ENCODE measurements at places on chromosomes 1 and 21.

GRCh38 chr21:21057349-21058062 lies 59.3 kb downstream of the NCAM2 start:
- DNase-seq = no peak

- no peak for DNase-seq
These were observed 31.3 kb upstream of the SLC19A1 start for GRCh38 chr21:45573452-45574035.

GRCh38 chr1:68919075-68919474 lies 422.2 kb upstream of the DEPDC1 start:
- no peak for DNase-seq

DNA sequence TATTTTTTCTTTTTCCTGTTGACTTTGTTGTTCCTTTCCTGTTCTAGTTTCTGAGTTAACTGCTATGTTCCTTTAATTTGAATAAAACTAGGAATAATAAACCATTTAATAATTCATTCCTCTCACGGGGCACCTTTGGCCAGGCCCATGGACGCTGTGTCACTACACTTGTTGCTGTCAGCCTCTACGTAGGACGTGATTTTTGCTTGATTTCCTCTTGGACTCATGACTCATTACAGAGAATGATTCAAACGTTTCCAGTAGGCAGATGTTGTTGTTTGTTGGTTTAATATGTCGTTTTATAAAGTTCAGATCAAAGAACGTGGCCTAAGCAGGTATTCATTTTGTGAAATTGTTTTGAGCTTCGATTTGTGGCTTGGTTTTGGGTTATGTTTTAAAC lies 9.1 kb upstream of the SLC19A1 start:
- DNase-seq = no peak

DNA sequence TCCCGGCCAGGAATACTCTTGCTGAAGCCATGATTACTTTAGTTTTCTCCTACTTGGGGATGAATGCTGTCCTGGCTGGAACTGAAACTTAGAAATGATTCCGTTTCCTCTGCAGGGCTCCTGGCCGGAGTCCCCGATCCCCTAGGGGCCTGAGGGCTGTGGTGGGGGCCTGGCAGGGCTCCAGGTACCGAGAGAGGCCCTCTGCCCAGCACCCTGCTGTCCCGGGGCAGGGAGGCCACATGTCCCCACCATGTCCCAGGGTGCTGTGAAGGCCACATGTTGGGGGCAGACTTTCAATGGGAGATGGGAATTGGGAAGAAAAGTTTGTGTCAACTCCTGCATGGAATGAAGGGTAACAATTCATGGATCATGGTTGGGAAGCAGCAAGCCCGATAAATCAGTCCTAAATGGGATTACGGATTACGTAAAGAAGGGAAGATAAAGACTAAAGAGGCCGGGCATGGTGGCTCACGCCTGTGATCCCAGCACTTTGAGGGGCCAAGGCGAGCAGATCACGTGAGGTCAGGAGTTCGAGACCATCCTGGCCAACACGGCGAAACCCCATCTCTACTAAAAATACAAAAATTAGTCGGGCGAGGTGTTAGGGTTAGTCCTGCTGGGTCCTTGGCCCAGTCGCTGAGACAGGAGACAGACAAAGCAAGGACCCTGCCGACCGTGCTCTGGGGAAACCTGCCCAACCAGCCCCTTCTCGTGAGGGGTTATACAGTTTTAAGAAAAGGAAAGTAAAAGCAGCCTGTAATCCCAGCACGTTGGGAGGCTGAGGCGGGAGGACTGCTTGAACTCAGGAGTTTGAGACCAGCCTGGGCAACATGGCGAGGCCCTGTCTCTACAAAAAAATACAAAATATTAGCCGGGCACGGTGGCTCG lies 37.6 kb downstream of the MORN1 start:
- no peak for DNase-seq

GRCh38 chr1:8218351-8219092 lies 99.4 kb upstream of the SLC45A1 start:
- peak; percentile 83 for DNase-seq

GRCh38 chr1:26171084-26172072 lies at the start of gene ZNF593OS:
Gene ZNF593OS (minus strand): TSS chr1:26171832. CDS start chr1:26171661, 171 bp downstream.
- DNase-seq = no peak

- no peak for DNase-seq
These were observed 612.8 kb downstream of the LMO4 start for GRCh38 chr1:87941337-87941946.

- no peak for DNase-seq
These were observed 152.2 kb upstream of the C1orf105 start for GRCh38 chr1:172268237-172268636.

GRCh38 chr1:36436821-36437220 lies 13.4 kb downstream of the OSCP1 start:
- no peak for DNase-seq

GRCh38 chr1:113990530-113990929 lies 11.3 kb downstream of the OLFML3 start:
- DNase-seq = no peak

- no peak for DNase-seq
These were observed 44.7 kb upstream of the ZNF644 start for GRCh38 chr1:91066538-91066937.

DNA sequence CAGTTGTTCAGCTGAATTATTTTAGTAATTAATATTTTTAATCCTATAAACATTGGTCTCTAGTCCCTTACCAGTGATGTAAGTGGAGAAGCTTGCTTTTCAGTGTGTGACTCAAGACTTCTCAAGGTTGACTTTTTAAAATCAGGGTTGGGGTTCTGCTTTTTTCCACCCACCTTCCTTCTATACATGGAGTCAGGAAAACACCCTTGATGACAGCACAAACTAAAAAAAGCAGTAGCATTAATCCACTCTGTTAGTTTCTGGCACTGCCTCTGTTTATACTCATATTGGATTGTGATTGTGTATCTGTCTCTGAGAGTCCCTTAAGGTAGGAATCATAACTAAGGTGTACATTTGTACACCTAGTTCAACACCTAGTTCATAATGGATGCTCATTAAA lies 8.3 kb upstream of the PLEKHO1 start:
- no peak for DNase-seq

DNA sequence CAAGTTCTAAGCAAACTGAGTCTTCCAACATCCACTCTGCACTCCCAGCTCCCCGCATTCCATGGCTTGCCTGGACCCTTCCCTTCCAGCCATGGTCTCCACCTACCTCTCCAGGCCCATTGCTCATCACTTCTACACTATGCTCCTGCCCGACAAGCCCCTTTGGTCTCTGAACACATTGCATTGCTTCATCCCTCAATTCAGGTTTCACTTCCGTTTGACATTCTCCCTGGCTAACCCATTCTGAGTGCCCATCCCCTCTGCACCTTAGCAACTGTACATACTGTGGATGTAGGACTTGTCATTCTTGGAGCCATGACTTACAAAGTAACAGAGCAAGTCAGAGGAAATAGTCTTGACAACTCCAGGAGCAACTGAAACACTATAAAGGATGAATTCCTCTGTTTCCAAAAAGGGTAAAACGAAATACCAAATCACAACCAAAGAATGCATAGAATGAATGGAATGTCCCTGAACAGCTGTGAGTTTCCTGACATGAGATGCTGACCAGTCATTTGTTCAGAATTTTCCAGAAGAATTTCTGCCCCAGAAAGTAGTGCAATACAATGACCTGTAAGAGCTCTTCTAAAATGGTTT lies 66.7 kb downstream of the KCNJ6 start:
- no peak for DNase-seq

- no peak for DNase-seq
These were observed 30.5 kb upstream of the FGGY start for GRCh38 chr1:59266180-59266926.

DNA sequence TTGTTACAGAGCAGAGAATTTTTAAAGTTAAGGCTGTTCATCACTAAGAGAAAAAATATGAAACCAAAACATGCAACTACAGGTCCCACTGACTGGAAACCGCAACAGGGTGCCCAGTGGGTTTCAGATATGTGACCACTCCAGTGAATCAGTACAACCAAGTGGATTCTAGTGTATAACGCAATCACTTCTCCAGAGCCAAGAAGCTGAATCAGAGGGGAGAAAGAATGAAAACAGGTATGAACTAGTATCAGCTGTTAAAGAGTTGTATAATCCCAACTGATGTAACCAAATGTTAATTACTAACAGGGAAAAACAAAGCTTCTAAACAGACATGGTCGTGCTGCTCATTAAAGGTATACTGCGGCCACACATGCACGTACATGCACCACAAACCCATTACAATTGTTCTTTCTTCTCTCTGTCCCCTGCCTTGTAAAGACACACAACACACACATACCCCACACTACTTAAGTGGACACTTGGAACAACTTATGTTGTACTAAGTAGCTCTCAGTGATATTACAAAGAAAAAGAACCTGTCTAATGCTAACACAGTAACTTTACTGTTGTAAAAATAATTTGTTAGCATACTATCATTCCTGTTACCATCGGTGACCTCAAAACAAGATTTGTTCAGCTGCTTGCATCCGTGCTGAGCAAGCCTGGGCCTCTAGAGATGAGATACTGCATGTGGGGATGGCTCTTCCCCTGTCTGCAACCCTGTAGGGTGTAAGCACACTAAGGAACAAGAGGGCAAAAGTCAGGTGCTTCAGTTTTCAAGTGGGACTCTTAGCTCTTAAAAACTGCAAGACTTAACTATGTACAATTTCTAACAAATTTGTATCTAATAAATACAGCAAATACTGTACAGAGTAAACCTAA lies 74.2 kb downstream of the PTPN14 start:
- no peak for DNase-seq

DNA sequence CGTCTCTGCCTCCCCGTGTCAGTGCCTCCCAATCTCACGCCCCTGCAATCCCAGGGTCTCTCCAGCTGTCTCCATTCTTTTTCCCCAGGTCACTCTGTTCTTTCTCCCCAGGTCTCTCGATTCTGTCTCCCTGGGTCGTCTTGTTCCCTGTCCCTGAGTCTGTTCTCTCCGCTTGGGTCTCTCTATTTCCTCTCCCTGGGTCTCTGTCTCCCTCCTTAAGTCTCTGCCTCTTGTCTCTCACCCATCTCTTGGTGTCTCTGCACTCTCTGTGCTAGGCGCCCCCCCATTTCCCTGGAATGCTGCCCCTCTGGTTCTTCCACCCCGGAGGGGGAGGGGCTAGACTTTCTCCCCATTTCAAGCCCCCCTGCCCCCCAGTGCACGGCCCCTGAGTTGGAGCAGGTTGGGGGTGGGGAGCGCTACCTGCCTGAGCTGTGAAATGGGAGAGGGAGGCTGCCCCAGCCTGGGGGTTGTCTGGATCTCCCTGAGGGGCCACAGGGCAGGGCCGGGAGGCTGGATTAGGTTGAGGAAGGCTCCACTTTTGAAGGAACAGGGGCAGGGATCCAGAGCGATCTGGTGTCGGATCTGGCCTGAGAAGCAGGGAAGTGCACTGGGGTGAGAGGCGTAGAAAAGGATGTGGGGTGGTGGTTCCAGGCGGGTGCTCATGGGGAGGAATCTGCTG lies 1.4 kb downstream of the PTPRF start:
- DNase-seq = no peak

GRCh38 chr1:17635811-17636210 lies 96.3 kb downstream of the ARHGEF10L start:
- peak; percentile 73 for DNase-seq

- DNase-seq = no peak
These were observed 86.8 kb downstream of the C21orf91 start for GRCh38 chr21:17732306-17732705.

DNA sequence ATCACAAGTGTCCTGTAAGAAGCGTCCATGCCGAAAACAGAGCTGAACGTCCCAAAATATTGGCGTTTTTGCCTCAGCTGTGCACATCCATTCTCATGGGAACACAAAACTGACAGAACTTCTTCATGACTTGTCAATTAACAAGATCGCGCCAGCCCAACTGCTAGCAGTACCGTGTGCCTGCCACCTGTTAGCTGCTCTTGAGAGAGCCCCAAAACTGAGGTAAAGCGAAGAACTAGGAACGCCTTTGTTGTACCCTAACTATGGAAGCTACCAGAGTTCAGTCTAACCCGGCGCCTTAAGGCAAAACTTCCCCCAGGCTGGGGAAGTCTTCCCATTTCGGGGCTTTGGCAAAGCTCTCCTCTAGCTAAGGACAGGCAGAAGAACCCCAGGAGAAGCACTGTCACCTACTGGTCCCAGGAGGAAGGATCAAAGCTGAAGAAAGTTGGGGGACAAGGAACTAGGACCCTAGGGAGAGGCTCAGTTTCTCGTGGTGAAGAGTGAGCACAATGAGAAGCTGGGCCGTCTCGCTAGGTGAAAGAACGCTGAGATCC lies 719 bp downstream of the EYA3 start:
- peak; percentile 47 for DNase-seq

GRCh38 chr1:247111700-247112478 lies 7.7 kb upstream of the ZNF669 start:
- no peak for DNase-seq

GRCh38 chr1:206047271-206047670 lies 5.7 kb upstream of the RHEX start:
- no peak for DNase-seq

DNA sequence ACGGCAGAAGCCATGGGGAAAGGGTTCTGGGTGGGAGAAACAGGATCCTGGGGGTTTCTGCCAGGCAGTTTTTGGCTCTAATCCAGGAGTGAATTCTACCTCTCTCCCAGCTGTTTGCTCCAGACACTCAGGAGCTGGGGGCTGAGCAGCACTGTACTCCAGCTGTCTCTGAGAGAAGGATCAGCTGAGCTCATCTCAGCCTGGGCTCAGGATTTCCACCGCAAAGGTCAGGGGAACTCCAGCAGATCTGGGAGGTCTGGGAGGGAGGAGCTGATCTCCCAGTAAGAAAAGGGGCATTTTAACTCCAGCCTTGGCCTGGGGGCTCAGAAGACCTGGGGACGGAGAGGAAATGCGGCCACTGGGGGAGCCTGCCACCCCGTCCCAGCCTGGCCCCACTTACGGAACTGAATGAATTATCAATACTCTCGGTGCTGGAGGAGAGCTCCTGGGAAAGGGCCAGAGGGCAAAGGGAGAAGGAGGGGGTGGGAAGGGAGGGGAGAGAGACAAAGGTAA lies 17.3 kb downstream of the PI4KB start:
- DNase-seq = no peak

- no peak for DNase-seq
These were observed 10.2 kb downstream of the NFASC start for GRCh38 chr1:204880906-204881305.

DNA sequence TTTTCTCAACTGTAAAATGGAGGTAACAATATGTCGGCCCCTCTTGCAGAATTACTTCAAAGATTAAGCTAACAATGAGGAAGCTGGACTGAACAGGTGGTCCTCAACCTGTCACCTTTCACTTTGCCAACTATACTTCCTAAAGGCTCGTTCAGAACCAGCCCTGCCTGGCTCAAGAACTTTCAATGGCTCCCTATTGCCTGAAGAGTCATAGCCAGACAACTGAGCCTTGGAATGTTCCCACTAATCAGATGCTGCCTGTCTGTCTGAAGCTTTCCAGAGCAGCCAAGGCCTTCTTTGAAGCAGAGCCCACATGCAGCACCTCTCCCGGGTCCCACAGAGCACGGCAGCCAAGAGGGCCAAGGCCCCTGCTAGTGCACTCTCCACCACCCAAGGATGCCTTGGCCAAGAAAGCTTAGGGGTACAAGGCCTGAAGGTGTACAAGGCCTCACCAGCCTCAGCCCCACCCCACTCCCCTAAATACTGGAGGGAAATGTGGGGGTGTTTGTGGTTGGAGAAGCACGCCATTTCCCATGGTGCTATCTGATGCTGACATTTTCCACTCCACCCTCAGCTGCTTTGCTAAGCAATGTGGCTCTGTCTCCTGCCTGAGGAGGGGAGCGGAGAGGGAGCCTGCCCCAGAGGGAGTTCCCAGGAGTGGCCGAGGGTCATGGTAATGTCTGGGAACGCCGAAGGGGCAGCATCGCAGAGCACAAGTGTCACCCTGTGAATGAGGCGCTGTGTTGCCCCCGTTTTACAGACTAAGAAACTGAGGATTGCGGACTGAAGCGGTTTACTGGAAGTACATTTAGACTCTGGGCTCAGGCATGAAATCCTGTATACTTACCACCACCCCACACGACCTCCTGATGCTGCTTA lies 8.2 kb upstream of the LAPTM5 start:
- DNase-seq = no peak

GRCh38 chr1:193754732-193755427 lies 568.5 kb upstream of the B3GALT2 start:
- no peak for DNase-seq

Data from HL-60 (cell line).